IPS-NIHi11 (cell line): ENCODE measurements at places on chromosomes 6 and 20.

- DNase-seq = no peak
These were observed 424.8 kb downstream of the QKI start for GRCh38 chr6:163839296-163839695.

DNA sequence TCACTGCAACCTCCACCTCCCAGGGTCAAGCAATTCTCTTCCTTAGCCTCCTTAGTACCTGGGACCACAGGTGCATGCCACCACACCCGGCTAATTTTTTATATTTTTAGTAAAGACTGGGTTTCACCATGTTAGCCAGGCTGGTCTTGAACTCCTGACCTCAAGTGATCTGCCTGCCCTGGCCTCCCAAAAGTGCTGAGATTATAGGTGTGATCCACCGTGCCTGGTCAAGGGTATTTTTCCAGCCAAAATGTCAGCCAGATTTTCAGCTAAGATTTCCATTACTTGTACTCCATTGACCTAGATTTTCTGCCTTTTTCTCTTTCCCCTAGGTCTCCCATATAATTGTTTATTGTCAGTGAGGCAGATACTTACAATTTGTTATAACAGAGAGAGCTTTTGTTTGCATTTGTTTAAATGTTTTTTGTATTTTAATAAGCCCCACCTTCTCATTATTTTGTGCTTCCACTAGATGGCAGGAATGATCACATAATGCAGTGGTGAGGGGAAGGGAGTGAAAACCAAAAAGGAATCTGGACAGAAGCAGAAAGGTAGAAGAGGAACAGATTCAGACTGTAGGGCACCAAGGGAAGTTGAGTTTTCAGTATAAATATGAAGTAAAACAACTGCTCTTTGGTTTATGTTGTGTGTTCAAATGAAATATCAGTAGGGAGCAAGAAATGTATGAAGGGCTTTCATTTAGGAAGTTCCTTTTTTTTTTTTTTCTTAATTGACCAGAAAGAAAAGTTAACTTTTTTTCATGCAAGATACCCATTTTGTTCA lies 29.7 kb downstream of the RPF2 start:
- DNase-seq = peak; percentile 52

DNA sequence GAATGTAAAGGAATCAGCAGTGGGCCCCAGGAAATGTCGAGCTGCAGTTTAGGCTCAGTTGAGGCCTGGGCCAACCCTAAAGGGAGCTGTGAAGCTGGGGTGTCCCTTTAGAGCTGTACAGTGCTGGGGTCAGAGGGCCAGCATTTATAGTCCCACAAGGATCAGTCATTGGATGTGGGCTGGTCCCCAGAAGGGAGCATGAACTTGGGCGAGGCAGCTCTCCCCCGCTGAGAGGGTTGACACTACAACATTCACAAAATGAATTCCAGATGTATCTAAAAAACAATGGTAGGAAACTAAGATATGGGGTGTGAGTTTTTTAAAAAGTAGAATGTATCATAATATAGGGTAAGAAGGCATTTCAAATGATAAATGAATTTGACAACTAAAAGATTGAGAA lies 29.7 kb upstream of the TMX4 start:
- no peak for DNase-seq

- no peak for DNase-seq
These were observed 47.6 kb downstream of the CPNE5 start for GRCh38 chr6:36791521-36792135.

DNA sequence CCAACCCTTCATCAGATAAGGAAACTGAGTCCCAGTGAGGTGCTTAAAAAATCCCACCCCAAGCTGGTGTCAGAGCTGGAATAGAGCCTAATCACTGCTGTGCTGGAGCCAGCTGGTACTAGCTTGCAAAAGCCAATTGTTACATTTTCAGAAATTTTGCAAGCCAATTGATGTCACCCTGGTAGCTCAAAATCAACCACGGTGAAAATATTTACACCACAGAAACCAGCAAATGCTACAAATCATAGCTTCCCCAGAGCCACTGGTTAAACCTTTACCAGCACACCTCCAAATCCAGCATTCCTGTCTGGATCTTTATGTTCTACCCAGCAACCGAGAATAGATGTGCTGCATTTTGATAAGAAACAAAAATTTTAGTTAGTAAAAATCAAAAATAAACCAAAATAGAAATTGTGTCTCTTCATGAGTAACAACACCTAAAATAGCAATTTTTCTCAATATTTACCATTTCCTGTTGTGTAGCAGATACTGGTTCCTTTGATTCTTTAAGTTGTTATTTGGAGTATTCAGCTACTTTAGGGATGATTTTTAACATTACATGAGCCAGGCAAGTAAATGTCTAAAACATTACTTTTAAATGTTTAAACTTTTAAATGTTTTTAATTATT lies 7.2 kb upstream of the LCA5 start:
- DNase-seq = no peak

DNA sequence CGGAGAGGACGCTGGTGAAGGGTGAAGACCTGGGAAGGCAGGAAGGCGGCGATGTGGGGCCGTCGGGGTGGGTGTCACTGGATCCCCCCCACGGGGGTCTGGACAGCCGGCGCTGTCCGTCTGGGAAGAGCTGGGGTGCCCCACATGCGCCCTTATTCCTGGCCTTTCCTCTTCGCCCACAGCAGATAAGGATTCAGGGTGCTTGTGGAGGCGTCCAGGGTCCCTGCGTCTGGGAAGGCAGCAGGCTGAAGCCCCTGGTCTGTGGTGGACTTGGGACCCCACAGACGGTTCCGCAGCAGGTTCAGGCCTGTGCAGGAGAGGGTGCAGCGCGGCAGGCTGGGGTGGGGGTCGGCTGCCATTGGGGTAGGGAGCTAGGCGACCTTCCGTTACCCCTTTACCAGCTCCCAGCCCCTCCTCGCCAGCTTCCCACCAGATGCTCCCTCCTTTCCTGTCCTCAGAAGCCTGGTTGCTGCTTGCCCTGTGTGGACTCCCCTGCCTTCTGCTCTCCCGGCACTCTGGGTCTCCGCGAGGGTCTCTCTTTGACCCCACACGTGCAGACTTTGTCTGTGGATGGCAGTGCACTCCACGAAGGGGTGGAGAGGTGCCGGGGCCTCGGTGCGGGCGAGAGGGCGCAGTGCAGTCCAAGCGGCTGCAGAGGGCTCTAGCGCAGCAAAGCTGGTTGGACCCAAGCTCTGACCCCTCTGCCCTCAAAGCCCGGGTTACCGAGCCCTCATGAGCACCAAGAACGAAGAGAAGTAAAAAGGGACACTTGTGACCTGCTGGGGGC lies 2.1 kb upstream of the GATA5 start:
- DNase-seq = no peak

DNA sequence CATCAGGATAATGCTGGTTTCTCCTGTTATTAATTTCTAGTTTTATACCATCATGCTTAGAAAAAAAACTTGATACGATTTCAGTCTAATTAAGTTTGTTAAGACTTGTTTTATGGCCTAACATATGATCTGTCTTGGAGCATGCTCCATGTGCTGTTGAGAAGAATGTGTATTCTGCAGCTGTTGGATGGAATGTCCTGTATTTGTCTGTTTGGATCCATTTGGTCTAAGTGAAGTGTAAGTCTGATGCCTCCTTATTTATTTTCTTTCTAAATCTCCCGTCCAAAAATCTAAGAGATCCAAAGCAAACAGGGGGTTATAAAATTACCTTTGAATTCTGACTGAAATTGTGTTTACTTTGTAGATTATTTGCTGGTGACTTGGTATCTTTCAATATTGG lies 30.0 kb upstream of the PRND start:
- no peak for DNase-seq

DNA sequence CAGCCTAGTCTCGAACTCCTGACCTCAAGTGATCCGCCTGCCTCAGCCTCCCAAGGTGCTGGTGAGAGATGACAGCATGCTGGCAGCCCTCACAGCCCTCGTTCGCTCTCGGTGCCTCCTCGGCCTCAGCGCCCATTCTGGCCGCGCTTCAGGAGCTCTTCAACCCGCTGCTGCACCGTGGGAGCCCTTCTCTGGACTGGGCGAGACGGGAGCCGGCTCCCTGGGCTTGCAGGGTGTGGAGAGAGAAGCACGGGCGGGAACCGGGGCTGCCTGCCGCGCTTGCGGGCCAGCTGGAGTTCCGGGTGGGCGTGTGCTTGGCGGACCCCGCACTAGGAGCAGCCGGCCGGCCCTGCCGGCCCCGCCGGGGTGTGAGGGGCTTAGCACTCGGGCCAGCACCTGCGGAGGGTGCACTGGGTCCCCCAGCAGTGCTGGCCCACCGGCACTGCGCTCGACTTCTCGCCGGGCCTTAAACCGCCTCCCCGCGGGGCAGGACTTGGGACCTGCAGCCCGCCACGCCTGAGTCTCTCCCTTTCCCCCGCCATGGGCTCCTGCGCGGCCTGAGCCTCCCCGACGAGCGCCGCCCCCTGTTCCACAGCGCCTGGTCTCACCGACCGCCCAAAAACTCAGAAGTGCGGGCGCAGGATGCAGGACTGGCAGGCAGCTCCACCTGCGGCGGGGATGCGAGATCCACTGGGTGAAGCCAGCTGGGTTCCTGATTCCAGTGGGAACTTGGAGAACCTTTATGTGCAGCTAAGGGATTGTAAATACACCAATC lies 31.5 kb upstream of the RANBP9 start:
- no peak for DNase-seq

DNA sequence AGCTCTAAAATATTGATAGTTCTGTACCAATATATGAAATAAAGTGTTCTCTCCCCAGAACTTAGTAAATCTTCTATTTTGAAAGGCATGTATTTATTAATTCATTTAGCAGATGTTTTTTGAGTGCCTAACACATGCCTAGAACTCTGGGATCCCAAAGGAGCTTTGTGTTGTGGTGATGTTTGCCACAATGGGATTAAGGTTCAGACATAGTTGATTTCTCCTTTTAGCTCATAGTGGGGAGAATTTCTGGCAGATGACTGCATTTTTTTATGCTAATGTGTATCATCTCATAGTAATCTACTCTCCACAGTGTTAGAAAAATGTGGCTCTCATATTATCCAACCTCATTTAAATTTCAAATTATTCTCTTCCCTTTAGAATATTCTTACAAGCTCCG lies 21.7 kb downstream of the MYB start:
- no peak for DNase-seq

DNA sequence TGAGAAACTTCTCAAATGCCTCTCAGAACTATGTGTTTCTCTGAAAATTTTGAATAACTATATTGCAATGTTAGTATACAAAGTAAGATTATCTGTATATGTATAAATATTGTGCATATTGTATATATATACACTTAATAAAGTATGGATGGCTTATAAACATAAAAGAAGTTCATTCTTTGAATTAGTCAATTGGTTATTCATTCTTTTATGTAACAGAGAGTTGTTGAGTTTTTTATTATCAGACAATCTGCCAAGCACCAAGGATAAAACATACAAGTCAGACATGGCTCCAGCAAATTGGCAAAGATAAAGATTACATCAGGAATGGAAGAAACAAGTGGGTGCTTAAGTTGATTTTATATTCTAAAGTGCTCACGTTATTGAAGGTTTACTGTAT lies 289.1 kb upstream of the EYS start:
- DNase-seq = no peak

GRCh38 chr6:139608466-139609261 lies 234.2 kb upstream of the CITED2 start:
- DNase-seq = no peak

- DNase-seq = no peak
These were observed 33.4 kb downstream of the TNXB start for GRCh38 chr6:32075781-32076180.

DNA sequence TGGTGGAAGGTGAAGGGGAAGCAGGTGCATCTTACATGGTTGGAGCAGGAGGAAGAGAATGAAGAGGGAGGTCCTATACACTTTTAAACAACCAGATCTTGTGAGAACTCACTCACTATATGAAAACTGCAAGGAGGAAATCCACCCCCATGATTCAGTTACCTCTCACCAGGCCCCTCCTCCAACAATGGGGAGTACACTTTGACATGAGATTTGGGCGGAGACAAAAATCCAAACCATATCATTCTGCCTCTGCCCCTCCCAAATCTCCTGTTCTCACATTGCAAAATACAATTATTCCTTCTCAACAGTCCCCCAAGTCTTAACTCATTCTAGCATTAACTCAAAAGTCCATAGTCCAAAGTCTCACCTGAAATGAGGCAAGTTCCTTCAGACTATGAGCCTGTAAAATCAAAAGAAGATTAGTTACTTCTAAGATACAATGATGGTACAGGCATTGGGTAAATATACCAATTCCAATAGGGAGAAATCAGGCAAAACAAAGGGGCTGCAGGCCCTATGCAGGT lies 60.5 kb downstream of the EDN1 start:
- no peak for DNase-seq

- DNase-seq = no peak
These were observed 19.1 kb upstream of the SIRPD start for GRCh38 chr20:1576641-1577040.

DNA sequence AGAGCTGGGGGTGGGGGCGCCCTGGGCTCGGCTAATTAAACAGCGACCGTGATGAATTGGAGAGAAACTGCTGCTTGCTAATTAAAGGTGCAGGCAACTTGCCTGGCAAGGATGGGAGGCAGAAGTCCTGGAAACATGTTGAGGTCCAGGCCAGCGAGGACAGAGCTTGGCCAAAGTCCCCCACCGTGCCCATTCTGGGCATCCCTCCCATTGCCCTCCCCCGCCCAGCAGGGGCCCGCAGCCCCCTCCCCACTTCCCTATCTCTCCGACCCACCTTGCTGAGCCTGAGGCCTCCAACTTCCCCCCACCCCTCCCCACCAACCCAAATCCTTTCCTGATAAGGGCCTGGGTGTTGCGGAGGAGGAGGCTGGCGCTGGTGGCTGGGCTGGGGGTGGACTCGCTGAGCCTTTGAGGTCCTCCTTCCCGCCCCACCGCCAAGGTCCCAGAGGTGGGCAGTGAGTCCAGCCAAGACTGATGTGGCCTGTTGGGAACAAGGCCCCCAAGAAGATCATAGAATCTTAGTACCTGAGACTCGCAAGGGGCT lies 23.3 kb downstream of the C20orf203 start:
- no peak for DNase-seq

GRCh38 chr20:9514072-9514460 lies 324 bp upstream of the LAMP5 start:
- DNase-seq = no peak

DNA sequence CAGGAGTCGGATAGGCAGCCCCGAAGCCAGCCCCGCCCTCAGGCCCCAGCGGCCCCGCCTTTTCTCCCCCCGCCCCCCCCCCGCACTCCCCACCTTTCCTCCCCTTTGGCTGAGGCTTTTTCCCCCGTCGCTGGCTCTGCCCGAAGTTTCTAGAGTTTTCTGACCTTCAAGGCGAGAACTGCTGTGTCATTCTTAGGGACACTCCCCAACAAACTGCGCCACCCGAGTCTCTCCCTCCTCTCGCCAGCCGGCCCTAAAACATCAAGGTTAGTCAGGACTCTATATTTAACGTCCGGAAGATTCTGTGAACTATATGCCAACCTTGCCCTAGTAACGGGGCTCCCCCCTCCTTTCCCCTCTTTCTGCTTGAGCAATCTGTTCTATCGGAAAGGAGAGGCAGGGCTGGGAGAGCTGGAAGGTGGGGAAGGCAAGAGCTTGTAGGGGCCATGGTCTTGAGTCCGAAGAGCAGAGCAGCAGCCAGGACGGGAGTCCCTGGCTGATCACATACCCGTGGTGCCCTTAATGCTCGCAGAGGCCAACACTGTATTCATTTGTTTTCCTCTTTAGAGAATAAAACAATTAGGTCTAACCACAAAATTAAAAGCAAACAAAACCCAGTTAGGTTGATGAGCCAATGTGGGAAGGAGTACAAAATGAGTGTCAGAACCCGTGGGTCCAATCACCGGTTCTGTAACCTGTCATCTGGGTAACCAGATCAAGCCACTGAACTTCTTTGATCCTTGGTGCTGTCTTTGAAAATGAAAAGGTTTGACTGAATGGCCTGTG lies 5.3 kb upstream of the HSPA1B start:
- peak; percentile 59 for DNase-seq
